Left ventricle myocardium inferior (tissue), 1 donor: ENCODE measurements at places on chromosomes 6 and 20. TPM values are rescaled to one million over a fixed set of nuclear protein-coding genes. Genes with fewer than 3 reads are reported as not detected.

GRCh38 chr20:63640086-63640485, 13.1 kb downstream of the STMN3 start:
- H3K27me3 ChIP-seq: no peaks in the 10 kb centered on the region
- peak overlapping the region; percentile 97 for H3K27ac ChIP-seq
- H3K4me3 ChIP-seq: peak overlapping the region; percentile 74
- H3K4me1 ChIP-seq: peaks cover 33% of the 10 kb centered on the region

The RPS6KA2 gene
- total RNA-seq: 77.2 TPM

The ASXL1 gene
- 25.0 TPM for total RNA-seq

The EMILIN3 gene
- total RNA-seq: 4.2 TPM

GRCh38 chr20:46995561-46996142, 101.0 kb downstream of the EYA2 start:
- H3K36me3 ChIP-seq: no peaks in the 10 kb centered on the region
- H3K4me3 ChIP-seq: no peak overlapping the region
- DNase-seq: no peak
- H3K4me1 ChIP-seq: no peaks in the 10 kb centered on the region
- H3K27ac ChIP-seq: no peak overlapping the region

The PGC gene
- not detected for total RNA-seq

DNA sequence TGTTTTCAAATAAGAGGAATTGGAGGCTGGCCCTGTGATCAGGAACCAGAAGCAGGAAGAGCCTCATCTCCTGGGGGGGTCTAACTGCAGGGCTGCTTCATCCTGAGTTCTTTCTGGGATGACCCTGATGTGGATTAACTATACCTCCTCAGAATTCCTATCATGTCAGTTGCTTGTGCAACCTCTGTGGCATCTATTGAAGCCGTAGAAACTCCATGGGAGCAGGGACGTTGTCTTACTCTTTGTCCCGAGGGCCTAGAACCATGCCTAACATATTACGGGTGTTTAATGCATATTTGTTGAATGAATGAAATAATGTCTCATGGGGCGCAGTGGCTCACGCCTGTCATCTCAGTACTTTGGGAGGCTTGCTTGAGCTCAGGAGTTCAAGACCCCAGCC, 110.1 kb upstream of the AGPAT4 start:
- H3K4me1 ChIP-seq: no peaks in the 10 kb centered on the region
- H3K36me3 ChIP-seq: no peaks in the 10 kb centered on the region
- no peak overlapping the region for H3K27ac ChIP-seq
- no peaks in the 10 kb centered on the region for H3K27me3 ChIP-seq
- no peak for DNase-seq
- H3K4me3 ChIP-seq: no peak overlapping the region

DNA sequence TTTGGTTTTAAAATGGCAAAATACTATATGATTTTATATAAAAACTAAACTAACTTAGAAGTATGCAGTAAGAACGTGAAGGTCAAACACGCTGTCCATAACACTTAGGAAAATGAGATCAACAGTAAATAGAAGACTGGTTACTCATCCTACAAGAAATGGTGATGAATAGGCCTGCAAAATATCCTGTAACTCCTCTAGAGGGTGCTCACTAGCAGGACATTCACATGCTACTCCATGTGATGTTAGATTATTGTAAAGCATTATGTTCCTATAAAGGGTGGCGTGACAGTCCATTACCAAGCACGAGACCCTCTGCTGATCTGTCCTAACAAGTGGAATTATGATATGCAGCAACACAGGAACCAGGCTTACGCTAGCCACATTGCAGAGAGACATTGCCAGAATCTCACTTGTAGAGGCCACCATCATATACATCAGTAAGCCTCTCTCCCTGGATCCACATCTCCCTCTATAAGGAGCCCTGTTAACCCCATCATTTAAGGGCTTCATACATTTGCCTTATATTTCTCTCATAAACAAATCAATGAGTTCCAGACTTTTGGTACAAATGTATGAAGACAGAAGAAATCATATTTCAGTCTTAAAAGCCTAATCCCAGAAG, 18.0 kb upstream of the DEFB129 start:
- H3K4me1 ChIP-seq: peaks cover 16% of the 10 kb centered on the region
- no peak for DNase-seq
- H3K36me3 ChIP-seq: no peaks in the 10 kb centered on the region
- no peak overlapping the region for H3K4me3 ChIP-seq
- H3K27ac ChIP-seq: no peak overlapping the region

The RSPO3 gene
- 0.27 TPM for total RNA-seq

GRCh38 chr6:111846066-111846465, 27.2 kb downstream of the FYN start:
- no peaks in the 10 kb centered on the region for H3K36me3 ChIP-seq
- no peak overlapping the region for H3K4me3 ChIP-seq
- peaks cover 100% of the 10 kb centered on the region for H3K4me1 ChIP-seq
- no peak for DNase-seq
- H3K27ac ChIP-seq: peak overlapping the region; percentile 45

DNA sequence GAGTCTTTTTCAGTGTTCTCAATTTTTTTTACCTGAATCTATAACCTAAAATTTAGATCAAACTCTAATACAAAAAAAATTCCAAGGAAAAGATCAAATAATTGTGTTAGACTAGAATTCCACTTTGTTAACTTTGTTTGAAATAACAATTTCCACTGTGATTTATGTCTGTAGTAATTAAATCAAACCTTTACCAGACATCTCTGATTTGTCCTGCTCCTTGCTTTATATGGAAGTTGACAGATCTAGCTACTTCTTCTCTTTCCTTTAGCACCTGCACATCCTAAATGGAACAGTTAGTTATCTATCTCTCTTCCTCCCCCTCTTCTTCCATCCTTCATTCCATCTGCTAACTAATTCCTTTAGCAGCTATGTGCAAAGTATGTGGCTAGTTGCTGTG, 99.5 kb upstream of the TMEM30A start:
- H3K4me1 ChIP-seq: peaks cover 44% of the 10 kb centered on the region
- H3K4me3 ChIP-seq: no peak overlapping the region
- no peak for DNase-seq
- H3K27me3 ChIP-seq: no peaks in the 10 kb centered on the region
- no peaks in the 10 kb centered on the region for H3K36me3 ChIP-seq

GRCh38 chr20:45985573-45985972, 13.6 kb upstream of the ZNF335 start:
- H3K27ac ChIP-seq: no peak overlapping the region
- no peak for DNase-seq
- H3K4me1 ChIP-seq: no peaks in the 10 kb centered on the region
- H3K4me3 ChIP-seq: no peak overlapping the region
- peaks cover 69% of the 10 kb centered on the region for H3K27me3 ChIP-seq

The BEND6 gene
- 0.38 TPM for total RNA-seq

- no peaks in the 10 kb centered on the region for H3K27me3 ChIP-seq
- H3K4me3 ChIP-seq: no peak overlapping the region
Observed at GRCh38 chr6:98686008-98686601, 148.3 kb upstream of the POU3F2 start.

DNA sequence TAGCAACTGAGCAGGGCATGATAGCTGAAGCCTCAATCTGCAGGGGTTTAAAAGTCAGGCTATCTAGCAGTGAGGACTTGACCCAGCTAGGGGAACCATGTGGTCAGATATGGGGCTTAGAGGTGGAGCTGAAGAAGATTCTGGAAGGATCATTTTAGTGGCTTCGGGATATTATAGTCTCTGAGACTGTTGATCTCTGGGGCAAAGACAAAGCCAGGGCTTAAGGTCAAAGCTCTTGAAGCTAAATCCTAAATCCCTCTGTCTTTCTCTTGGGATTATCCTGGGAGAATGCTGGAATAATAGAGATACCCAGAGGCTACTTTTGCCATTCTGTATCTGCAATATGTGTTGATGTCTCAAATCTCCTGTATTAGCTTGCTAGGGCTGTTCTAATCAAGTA, 132.2 kb downstream of the DHX35 start:
- no peak overlapping the region for H3K27ac ChIP-seq
- no peak overlapping the region for H3K4me3 ChIP-seq
- no peaks in the 10 kb centered on the region for H3K36me3 ChIP-seq
- peaks cover 26% of the 10 kb centered on the region for H3K27me3 ChIP-seq
- no peak for DNase-seq

DNA sequence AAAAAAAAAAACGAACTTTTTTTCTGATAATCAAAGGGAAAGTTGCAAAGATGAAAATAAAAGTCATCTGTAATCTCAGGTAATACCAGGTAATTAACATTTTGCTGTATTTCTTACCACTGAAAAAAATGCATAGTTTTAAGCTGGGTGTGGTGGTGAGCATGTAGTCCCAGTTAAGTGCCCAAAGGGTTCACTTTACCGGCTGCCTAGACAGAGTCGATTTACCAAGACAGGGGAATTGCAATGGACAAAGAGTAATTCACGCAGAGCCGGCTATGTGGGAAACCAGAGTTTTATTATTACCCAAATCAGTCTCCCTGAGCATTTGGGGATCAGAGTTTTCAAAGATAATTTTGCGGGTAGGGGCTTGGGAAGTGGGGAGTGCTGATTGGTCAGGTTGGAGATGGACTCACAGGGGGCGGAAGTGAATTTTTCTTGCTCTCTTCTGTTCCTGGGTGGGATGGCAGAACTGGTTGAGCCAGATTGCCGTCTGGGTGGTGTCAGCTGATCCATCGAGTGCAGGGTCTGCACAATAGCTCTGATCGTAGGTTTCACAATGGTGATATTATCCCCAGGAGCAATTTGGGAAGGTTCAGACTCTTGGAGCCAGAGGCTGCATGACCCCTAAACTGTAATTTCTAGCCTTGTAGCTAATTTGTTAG, 51.9 kb downstream of the RPF2 start:
- peaks cover 40% of the 10 kb centered on the region for H3K4me1 ChIP-seq
- no peak for DNase-seq
- H3K27me3 ChIP-seq: no peaks in the 10 kb centered on the region
- H3K4me3 ChIP-seq: no peak overlapping the region
- H3K36me3 ChIP-seq: no peaks in the 10 kb centered on the region
- H3K27ac ChIP-seq: peak overlapping the region; percentile 69

DNA sequence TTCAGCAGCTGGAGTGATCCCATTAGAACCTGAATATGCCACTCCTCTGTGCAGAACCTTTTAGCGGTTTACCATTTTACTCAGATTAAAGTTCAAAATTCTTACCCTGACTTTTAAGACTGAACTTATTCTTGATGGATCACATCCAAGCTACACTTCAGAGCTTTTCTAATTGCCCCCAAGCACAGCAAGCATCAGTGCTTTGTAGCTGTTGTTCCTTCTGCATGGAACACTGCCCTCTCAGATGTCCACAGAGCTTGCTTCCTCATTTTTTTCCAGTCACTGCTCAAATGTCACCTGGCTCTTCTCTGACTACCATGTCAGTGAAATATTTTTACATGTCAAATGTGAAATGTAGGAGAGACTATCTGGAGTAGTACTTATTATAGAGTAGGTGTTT, 1.6 kb upstream of the SLC35B3 start:
- no peaks in the 10 kb centered on the region for H3K27me3 ChIP-seq
- no peaks in the 10 kb centered on the region for H3K36me3 ChIP-seq
- H3K4me3 ChIP-seq: no peak overlapping the region
- peaks cover 45% of the 10 kb centered on the region for H3K4me1 ChIP-seq
- H3K27ac ChIP-seq: no peak overlapping the region

DNA sequence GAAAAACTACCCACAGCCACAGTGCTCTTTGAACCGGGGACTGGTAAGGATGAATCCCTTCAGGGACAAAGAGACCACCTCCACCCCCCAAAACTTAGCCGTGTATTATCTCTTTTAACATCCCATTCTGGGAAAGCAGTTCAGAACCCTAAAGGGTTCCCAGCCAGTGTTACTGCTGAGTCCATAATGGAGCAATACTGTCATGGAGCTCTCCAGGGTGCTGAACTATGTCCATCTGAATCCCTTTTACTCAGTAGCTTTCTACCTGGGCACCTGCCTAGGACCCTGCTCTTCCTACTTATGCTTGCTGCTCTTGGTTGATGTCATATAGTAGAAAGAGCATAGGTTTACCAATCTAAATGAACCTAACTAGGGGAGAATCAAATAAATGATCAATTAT, 22.3 kb upstream of the SAYSD1 start:
- peaks cover 24% of the 10 kb centered on the region for H3K27me3 ChIP-seq
- peaks cover 6% of the 10 kb centered on the region for H3K4me1 ChIP-seq
- H3K27ac ChIP-seq: no peak overlapping the region

- H3K4me3 ChIP-seq: no peak overlapping the region
- no peak for DNase-seq
- H3K4me1 ChIP-seq: no peaks in the 10 kb centered on the region
- peaks cover 49% of the 10 kb centered on the region for H3K27me3 ChIP-seq
- no peak overlapping the region for H3K27ac ChIP-seq
Observed at GRCh38 chr20:61753987-61754956, 311.4 kb downstream of the TAF4 start.

The IPCEF1 gene
- total RNA-seq: 1.7 TPM

DNA sequence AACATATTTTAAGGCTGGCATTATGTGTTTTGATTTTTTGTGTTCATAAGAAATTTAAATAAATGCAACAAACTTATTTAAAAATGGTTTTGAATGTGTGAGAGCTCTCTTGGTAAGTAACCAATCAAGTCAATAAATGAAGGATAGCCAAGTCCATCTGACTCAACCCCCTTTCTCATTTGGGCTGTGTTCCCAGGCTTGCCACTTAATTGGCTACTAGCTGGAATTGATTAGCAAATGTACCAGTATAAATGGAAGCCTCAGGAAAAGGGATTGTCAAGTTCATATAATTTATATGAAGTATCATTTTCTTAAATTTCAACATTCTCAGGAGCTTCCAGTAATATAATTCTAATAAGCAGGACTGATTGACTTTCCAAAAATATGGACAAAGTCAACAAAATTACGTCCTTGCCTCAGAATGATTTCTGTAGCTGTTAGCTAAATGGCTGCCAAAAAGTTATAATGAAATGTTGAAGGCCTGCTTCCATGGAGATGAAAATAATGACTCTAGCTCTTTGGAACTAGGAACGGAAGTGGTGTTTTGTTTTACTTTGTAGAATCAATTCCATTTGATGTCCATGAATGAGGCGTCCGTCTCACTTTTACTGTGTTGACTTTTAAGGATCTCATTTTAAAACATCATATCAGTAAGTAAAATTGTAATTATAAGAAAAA, 614.9 kb downstream of the CDH26 start:
- DNase-seq: no peak
- peaks cover 8% of the 10 kb centered on the region for H3K27me3 ChIP-seq
- H3K4me3 ChIP-seq: no peak overlapping the region
- H3K27ac ChIP-seq: no peak overlapping the region

- H3K36me3 ChIP-seq: no peaks in the 10 kb centered on the region
- no peak for DNase-seq
- H3K4me3 ChIP-seq: no peak overlapping the region
Observed at GRCh38 chr6:140968062-140968461, 1164.7 kb upstream of the GJE1 start.

The SPATS1 gene
- total RNA-seq: not detected

GRCh38 chr6:75306064-75306463, 21.5 kb upstream of the TMEM30A start:
- H3K4me1 ChIP-seq: peaks cover 27% of the 10 kb centered on the region
- peak overlapping the region; percentile 9 for H3K27ac ChIP-seq
- peaks cover 29% of the 10 kb centered on the region for H3K36me3 ChIP-seq
